ENCODE measurements at places on chromosomes 3 and 15. TPM values are rescaled to one million over a fixed set of nuclear protein-coding genes. Genes with fewer than 3 reads are reported as not detected.

GRCh38 chr3:27877061-27878013 is 155.2 kb upstream of the EOMES start:
- no peak for DNase-seq

DNA sequence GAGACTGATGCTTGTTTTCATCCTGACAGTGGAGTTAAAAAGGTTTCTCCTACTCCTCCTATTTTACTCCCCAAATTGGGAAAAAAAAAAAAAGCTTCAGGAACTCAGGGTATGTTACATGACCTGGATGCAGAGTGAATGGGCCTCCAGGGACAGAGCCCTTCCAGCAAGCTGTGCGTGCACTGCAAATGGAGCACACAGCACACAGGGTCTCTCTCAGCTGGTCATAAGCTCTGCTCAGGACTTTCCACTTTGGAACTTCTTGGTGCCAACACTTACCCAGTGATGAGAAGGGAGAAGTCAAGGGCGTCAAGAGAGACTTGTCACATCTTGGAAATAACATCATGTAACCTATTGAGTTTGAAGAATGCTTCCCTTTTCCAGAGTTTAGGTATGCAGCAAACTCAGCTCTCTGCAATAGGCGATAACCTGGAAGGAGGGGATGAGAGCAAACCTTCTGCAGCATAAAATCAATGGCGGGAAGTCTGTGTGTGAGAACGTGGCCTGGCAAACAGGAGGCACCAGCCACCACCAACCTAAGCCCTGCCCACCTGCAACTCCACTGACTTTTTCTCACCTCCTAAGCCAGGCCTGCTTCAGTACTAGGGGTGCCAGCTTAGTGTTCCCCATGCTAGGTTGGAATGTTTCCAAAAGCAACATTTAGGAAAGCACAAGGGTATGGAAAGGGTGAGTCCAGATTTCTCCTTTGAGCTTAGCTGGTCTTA is 39.8 kb downstream of the MYZAP start:
- no peak for DNase-seq

The PP2D1 gene
- not detected for total RNA-seq

GRCh38 chr3:78052746-78053145 is 1012.8 kb downstream of the ROBO2 start:
- no peak for DNase-seq

DNA sequence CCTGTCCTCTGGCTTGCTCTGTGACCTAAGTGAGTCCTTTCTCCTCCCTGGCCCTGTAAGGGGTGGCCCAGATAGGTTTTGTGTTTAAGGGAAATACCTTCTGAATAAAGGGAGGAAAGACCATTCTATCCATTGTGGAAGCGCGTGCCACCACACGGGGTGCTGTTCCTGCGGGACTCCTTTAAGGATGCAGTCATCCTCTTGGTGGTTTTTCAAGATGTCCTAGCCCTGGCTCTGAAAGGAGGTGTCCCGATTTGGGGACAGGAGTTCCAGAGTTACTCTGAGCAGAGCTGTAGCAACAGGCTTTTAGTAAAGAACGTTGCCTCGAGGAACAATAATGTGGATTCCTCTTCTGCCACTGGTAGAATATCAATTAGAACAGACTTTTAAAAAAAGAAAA is 9.6 kb downstream of the SLC6A6 start:
- DNase-seq = no peak

DNA sequence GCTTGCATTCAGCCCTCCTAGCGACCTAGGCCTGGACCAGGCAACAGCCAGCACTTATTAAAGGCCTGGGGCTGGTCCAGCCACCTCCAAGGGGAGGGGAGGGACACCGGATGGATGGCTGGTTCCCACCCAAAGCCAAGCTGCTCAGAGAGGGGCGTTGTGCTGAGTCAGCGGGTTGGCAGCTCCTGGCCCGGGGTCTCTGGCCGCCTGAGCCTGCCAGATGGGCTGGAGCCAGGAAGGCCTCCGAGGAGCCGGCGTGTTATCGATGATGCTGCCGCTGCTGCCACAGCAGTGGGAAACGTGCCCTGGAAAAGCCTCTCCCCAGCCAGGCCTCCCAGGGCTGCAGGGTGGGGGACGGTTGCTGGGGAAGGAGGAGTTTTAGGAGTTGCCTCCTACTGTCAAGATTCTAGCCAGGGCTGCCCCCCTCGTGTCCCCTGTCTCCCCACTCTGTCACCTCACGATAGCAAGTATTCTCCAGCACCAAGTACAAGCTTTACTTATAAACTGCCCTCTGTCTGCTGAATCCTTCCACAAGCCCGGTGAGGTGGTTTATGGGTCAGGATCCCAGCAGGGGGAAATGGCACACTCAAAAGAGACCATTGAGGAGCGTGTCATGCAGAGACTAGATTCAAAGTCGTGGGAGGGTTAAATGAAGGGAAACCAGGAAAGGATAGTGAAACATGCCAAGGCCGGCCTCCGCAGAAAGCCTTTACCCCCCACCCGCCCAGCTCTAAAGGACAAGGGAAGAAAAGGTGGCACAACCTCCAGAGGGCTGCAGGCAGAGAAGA is 43.2 kb upstream of the TSEN2 start:
- DNase-seq = peak; percentile 86

- DNase-seq = no peak
Observed at GRCh38 chr3:154327871-154328270, 3.6 kb upstream of the DHX36 start.

DNA sequence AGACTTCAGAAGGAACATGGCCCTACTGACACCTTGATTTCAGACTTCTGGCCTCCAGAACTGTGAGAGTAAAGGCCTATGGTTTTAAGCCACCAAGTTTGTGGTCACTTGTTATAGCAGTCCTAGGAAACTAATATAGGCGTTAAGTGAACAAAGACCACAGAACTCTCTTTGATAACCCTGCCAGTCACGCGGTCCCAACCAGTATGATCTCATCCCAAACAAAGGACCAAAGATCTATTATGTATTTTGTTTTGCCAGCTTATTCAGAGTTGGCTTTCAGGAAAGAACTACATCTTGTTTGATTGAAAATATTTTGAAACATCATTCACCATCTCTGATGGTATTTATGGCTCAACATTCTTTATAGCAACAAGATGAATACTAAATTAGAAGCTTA is 294.4 kb upstream of the SLCO3A1 start:
- DNase-seq = no peak

The NGLY1 gene
- total RNA-seq = 22.6 TPM

The FANCD2 gene
- total RNA-seq = 3.3 TPM

The MEX3B gene
- total RNA-seq = 2.7 TPM

- DNase-seq = peak; percentile 97
Observed at GRCh38 chr3:158644345-158644908, at the start of gene GFM1. TSS of gene GFM1 (plus strand) at chr3:158644527. CDS start at chr3:158644635, 108 bp downstream.

DNA sequence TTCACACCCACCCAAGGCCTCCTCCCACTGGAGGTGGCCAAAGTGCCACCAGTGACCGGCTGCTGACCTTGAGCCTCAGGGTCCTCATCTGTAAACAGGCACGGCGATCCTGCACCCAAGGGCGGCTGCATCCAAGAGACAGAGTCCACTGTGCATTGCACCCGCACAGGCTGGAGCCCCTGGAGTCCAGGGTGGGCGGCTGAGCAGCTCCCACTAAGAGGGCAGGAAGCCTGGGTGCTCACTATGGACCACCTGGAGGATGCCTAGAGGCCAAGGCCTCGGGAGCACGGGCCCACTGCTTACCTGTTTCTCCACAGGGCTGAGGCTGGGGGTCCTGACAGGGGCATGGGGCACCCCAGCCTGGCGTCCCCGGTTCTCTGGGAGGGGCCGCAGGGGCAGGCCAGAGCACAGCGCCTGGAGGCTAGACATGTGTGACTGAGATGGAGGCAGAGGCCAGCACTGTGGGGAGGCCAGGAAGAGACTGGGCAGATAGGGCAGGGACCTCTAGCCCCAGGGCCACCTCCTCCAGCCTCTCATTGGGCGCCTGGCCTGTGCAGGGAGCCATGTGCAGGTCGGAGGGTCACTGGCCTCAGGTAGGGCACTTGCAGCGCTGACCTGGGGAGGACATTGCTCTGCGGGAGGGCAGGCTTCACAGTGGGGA is at the start of gene UROC1:
Gene UROC1, minus strand, starts transcription at position 483 of the 661 bp plus-strand sequence. Its CDS starts 54 bp downstream, at position 429.
- DNase-seq = peak; percentile 77

The ZNF197 gene
- 14.0 TPM for total RNA-seq

The GPR160 gene
- 1.9 TPM for total RNA-seq

DNA sequence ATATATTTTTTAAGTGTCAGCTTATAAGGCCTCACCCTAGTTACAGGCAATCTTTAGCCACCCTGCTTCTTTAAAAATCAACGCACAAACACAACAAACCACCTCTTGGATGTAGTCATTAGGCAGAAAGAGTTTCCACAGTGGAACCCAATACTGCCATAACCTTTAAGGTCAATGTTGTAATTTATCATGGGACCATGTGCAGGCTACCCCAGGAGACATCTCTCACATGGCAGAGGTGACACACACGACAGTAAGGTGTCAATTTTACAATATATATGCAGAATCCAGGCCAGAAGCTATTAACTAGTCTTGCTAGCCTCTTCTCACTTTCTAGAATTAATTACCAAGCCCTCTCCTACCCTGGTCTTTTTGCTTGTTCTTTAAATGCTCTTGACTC is 336.5 kb downstream of the MAGI1 start:
- DNase-seq = no peak

DNA sequence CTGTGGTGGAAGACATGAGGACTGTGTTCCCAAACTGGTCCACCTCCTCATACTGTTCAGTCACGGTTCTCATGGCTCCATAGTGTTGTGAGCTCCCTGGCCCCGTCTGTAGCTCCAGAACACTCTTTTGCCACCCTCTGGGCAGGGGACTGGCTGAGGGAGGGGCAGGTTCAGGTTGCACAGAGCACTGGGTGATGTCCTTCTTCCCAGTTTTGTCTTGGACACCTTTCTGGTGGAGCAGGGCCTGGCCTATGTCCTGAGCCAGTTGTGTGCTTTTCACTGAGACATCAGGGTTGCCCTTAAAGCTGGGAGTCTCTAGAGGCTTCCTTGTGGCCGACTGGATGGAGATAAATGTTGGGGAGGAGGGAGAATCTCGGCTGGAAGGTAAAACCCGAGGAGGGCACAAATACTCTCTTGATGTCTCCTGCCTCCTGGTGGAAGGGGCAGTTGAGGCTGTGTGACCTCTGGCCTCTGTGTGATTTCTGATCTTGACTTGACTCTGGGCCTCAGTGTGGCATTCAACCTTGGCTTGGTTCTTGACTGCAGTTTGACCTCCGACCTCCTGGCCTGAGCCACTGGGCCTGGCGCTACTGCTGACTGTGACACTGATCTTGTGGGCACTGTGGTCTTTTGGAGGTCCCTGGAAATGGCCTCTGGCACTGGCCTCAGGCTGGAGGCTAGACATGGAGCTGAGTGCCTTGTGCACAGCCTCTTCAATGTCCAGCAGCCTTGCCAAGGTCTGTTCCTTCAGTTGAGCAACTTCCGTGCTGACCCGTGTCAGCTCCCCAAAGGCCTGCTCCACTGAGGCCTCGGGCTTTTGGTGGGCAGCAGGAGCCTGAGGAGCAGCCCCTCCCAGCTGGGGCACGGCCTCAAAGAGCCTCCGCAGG is 8.1 kb downstream of the XIRP1 start:
- DNase-seq = no peak

DNA sequence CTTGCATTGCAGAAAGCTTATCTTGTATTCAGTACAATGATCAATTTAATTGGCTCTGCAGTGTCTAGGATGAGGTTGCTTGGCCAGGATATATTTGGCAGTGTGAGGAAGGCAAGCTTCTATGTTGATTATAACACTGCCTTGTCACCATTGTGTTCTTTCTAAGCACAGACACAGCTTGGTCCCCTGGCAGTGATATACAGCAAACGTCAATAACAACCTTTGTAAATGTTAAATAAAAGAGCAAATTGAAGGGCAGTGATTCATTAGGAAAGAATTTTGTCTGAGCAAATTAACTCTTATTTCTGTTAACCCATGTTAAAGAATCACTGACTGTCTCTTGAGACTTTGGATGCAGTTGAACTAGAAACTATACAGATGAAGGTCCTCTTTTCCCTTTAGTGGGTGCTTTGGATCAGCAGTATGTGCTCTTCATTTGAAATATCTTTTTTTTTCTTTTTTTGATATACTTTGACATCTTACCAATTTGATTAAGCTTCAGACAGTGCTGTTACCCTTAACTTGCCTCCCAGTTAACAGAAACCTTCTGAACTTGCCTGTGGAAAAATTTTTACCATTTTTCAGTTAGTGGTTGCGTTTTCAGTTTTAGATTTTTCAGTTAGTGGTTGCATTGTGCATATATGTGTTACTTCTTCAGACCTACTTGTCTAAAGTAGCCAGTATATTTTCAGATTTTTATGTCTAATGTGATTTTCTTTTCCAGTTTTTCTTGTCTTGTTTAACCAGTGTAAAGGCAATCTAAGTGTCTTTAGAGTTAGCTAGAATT is 199.8 kb downstream of the TCF12 start:
- no peak for DNase-seq

- no peak for DNase-seq
Observed at GRCh38 chr3:71104556-71104955, 479.0 kb downstream of the FOXP1 start.

The PRICKLE2 gene
- 34.9 TPM for total RNA-seq

GRCh38 chr3:51445544-51446280 is 54.1 kb downstream of the DCAF1 start:
- DNase-seq = no peak

- no peak for DNase-seq
Observed at GRCh38 chr3:25097023-25097422, 331.0 kb upstream of the RARB start.

DNA sequence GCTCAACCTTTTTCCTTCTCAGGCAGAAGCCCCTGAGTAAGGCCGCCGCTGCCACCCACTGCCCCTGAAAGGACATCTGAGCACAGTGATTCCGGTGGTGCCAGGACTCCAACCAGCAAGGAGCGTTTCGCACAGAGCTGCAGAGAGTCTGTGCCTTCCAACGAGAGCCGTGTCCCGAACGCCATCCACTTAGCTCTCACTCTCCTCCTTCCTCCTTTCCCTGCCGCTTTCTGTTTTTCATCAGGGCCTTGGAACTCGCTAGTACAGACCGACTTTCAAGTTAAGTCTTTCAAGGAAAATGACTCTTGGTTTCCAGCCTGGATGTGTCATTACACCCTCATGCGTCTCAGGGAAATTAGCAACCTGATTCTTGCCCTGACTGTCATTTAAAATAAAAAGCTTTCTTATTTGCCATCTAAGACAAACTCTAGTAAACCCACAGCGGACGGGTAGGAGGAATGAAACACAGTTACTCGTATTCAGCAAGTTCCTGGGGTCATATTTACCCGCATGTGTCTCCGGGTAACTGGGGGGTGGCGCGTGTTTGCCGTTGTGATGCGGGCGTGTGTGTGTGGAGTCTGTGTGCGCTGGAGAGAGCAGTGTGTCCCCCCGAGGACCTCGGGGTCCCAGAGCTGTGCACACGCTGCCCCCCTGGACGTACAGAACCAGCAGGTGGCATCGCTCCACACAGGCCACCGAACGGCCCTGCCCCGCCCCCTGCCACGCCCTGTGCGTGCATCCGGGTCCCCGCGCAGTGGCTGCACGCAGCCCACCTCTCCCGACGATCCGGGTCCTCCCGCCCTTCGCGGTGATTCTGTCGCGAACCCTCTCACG is 30.4 kb upstream of the ALDH1A3 start:
- peak; percentile 83 for DNase-seq

The SERPINI2 gene
- total RNA-seq = not detected

- no peak for DNase-seq
Observed at GRCh38 chr3:123412076-123412475, 36.8 kb downstream of the ADCY5 start.

DNA sequence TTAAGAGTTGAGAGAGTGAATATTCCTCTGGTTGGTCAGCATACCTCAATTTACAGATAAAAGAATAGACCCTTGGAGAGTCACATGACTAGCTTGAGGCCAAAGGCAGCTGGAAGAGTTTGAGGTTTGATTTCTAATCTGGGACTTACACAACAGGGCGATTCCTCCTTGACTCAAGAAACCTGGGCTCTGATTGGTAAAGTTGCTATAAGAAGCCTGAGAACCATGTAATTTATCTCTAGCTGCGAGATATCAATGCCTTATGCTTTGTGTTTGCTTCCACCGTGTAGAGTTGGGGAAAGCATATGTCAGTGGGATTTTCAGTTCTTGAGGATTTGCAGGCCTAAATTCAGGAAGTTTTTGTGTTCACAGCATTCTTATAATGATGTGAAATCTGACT is 206.0 kb downstream of the KLHL25 start:
- no peak for DNase-seq

All from posterior vena cava (tissue), 2 donors.